ENCODE measurements at places on chromosomes 2 and 18. TPM values are rescaled to one million over a fixed set of nuclear protein-coding genes. Genes with fewer than 3 reads are reported as not detected.

The GAL3ST2 gene
- total RNA-seq, result 0.09 TPM

- peak; percentile 60 for DNase-seq
These were observed 25.1 kb upstream of the CREB1 start for GRCh38 chr2:207504513-207505170.

DNA sequence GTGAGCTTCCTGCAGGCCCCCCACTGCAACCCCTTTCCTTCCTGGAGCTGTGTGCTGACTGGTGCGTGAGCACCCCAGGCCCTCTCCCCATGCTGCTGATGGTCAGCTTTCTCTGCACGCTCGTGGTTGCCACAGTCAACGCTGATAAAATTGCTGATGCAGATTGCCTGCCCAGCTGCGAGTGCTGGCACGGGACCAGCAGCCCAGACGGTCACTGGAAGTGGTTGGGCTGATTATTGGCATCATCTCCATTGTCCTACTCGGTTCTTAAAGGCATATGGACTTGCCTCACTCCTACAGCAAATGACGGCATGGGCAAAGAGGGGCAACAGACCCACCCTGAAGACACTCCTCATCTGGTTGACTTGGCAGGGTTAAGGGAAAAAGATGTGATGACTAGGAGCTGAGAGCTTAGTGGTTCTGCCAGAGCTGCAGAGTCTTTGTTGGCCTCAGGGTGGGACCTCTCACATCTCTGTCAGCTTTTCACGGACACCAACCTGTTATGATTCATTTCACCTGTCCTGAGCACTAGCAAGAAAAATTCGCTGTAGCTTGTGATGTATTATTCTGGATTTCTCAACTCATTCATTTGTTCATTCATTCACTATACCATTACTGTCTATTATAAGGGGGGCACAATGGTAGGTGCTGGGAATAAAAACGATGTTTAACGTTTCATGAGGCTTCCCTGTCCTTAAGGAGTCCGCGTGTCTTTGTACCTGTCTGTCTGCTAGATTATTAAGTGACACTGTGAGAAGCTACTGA, 38.4 kb downstream of the PAX8 start:
- DNase-seq, result no peak

GRCh38 chr2:198441246-198441645, 636.9 kb downstream of the PLCL1 start:
- no peak for DNase-seq

DNA sequence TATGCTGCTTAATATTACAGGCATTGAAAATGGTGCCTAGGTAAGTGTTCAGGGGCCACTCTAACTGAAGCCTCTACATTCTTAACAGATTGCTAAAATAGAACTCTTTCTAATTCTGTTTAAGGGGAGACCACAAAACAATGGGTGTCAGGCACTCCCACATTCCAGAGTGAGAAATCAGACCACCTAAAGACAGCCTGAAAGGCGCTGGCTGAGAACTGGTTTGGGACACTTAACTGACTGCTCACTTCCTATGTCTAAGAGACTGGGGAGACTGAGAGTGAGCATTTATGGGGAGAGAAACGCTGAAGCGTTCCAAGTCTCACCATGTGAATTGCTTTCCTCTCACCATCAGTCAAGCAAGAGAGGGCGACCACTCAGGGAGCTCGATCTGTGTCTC, 108.8 kb upstream of the ITGB6 start:
- DNase-seq, result no peak

- no peak for DNase-seq
These were observed 2.0 kb downstream of the SLC66A3 start for GRCh38 chr2:11157296-11157695.

GRCh38 chr2:181036445-181036844, 56.0 kb downstream of the UBE2E3 start:
- DNase-seq, result no peak

Data from neural progenitor cell (in vitro differentiated cells).